ENCODE measurements at places on chromosomes 12 and 14. TPM values are rescaled to one million over a fixed set of nuclear protein-coding genes. Genes with fewer than 3 reads are reported as not detected.
A peak's percentile ranks its signal among the peaks of the same experiment; 100 is the strongest.

KRT6C gene
- not detected for total RNA-seq

HHIPL1 gene
- total RNA-seq, result not detected

RNASE3 gene
- total RNA-seq, result not detected

SERPINA1 gene
- 0.38 TPM for total RNA-seq

NKX2-1 gene
- total RNA-seq, result not detected

KLRD1 gene
- 58.2 TPM for total RNA-seq

NDUFA9 gene
- 121 TPM for total RNA-seq

- DNase-seq, result no peak
- H3K4me3 ChIP-seq, result no peak within 1 kb of the TSS
- H3K27me3 ChIP-seq, result peaks cover 57% of the 10 kb centered on the region
- H3K36me3 ChIP-seq, result no peaks in the 10 kb centered on the region
These were observed 120.7 kb downstream of the AACS start for GRCh38 chr12:125185740-125186470.

DNA sequence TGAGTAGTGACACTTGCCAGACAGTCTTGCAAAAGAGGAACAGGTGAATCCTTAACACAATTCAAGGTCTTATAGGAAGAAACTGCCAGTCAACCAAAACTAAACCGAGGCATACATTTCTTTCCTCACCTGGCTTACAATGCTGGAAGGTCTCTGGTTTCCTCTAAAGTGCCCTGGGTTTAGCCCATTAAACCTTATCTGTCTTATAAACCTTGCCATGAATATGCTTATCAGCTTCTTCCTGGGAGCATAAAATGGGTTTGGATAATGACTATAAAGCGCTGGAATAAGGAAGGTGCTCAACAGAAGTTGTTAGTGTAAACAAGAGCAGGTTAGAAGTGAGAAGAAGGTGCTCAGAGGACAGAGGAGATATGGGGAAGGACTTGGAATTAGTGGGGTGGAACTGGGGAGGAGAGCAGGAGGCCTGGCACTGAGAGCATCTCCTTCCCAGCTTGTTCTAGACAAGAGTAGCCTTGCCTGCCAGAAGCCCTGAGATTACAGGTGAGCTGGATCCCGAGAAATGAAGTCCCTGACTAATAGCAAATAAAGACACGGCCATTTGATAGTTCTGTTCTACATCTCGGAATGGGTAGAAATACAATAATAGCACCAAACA lies 14.1 kb upstream of the GPRC5A start:
- no peak overlapping the region for H3K4me3 ChIP-seq
- no peaks in the 10 kb centered on the region for H3K4me1 ChIP-seq
- no peak for DNase-seq

- H3K27ac ChIP-seq, result no peak overlapping the region
- no peaks in the 10 kb centered on the region for H3K36me3 ChIP-seq
- no peaks in the 10 kb centered on the region for H3K27me3 ChIP-seq
- H3K4me1 ChIP-seq, result no peaks in the 10 kb centered on the region
- DNase-seq, result no peak
These were observed 90.6 kb upstream of the AMN1 start for GRCh38 chr12:31819427-31819826.

GRCh38 chr14:37443461-37443860 lies 151.6 kb downstream of the FOXA1 start:
- no peaks in the 10 kb centered on the region for H3K36me3 ChIP-seq
- no peak overlapping the region for H3K27ac ChIP-seq
- no peak overlapping the region for H3K4me3 ChIP-seq

DNA sequence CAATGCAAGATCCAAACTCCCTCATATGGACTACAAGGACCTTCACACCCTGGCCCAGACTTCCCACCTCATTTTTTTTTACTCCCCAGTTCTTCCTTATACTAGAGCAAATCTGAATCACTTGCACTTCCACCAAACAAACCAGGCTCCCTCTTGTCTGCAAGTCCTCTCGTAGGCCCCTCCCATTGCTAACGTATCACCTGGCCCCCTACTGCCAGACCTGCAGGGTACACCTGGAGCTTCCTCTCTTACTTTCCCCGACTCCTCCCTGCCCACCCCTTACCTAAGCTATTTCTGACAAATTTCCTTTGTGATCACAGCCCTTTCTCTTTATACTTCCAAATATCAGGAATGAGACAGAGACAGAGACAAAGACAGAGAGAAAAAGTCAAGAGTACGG lies 463.9 kb downstream of the GALC start:
- no peak for DNase-seq
- no peak overlapping the region for H3K27ac ChIP-seq
- H3K27me3 ChIP-seq, result no peaks in the 10 kb centered on the region

GRCh38 chr14:102957222-102957621 lies 34.8 kb downstream of the AMN start:
- H3K27me3 ChIP-seq, result no peaks in the 10 kb centered on the region
- no peak overlapping the region for H3K27ac ChIP-seq
- H3K36me3 ChIP-seq, result no peaks in the 10 kb centered on the region
- DNase-seq, result no peak
- H3K4me3 ChIP-seq, result no peak overlapping the region

DNA sequence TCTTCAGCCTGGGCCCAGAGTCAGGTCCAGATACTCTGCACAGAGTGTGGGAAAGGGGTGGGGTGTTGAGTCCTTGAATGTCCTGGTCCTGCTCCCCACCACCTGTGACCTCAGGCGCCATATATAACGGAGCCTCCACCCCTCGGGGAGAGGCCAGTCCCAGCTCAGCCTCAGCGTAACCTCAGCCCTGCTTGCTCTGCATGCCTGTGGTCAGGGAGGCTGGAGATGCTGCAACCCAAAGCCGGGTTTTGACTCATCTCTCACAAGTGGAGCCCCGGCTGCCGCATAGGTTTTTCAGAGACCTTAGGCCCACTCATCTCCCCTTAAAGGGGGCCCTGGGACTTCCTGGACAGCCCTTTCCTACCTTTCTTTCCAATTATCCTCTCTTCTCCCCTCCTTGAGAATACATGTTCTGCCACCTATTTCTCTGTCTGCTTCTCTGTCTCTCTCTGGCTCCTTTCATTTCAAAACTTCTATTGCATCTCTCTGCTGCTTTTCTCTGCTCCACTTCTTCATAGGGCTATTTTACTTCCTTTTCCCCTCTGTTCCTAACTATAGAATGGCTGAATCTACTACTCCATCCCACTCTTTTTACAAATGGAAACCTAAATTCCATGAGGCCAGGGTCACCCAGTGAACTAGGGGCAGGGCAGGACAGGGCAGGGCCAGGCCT lies 1.2 kb downstream of the ITGB7 start:
- no peaks in the 10 kb centered on the region for H3K27me3 ChIP-seq
- H3K36me3 ChIP-seq, result peaks cover 3% of the 10 kb centered on the region
- H3K27ac ChIP-seq, result peak overlapping the region; percentile 73

DNA sequence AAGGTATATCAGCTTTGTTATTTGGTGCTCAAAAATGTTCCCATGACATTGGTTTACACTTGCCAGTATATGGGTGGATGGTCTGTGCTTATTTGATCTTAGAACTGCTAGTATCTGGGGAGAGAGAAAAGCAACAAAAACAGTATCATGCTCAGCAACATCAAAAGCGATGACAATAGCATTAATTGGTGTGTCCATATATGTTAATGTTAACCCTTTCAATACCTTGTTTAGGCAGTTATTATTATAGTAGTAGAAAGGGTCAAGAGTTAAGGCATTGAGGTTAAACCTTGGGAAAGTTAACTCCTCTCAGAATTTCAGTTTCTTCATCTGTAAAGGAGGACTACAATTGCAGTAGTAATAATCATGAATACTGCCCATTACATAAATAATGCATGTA lies 37.4 kb upstream of the SLC38A2 start:
- H3K4me3 ChIP-seq, result no peak overlapping the region
- no peak for DNase-seq
- H3K36me3 ChIP-seq, result no peaks in the 10 kb centered on the region
- H3K27me3 ChIP-seq, result peaks cover 2% of the 10 kb centered on the region
- H3K27ac ChIP-seq, result peak overlapping the region; percentile 40

GRCh38 chr14:51140856-51141255 lies 46.0 kb upstream of the TRIM9 start:
- H3K4me3 ChIP-seq, result no peak overlapping the region
- no peak for DNase-seq
- H3K27ac ChIP-seq, result no peak overlapping the region
- no peaks in the 10 kb centered on the region for H3K36me3 ChIP-seq
- H3K27me3 ChIP-seq, result no peaks in the 10 kb centered on the region

GRCh38 chr14:103735022-103735421 lies 19.4 kb downstream of the ZFYVE21 start:
- no peaks in the 10 kb centered on the region for H3K36me3 ChIP-seq
- H3K4me1 ChIP-seq, result no peaks in the 10 kb centered on the region
- H3K27me3 ChIP-seq, result no peaks in the 10 kb centered on the region
- no peak overlapping the region for H3K27ac ChIP-seq
- no peak for DNase-seq

GRCh38 chr14:22641846-22642245 lies 2.3 kb downstream of the OR6J1 start:
- H3K36me3 ChIP-seq, result no peaks in the 10 kb centered on the region
- H3K27me3 ChIP-seq, result peaks cover 7% of the 10 kb centered on the region
- no peak for DNase-seq
- H3K4me3 ChIP-seq, result no peak overlapping the region
- peaks cover 6% of the 10 kb centered on the region for H3K4me1 ChIP-seq
- no peak overlapping the region for H3K27ac ChIP-seq

GRCh38 chr12:13223179-13223804 lies 26.8 kb downstream of the EMP1 start:
- H3K4me3 ChIP-seq, result no peak overlapping the region
- no peaks in the 10 kb centered on the region for H3K4me1 ChIP-seq
- no peaks in the 10 kb centered on the region for H3K36me3 ChIP-seq
- peaks cover 35% of the 10 kb centered on the region for H3K27me3 ChIP-seq
- DNase-seq, result no peak

- no peak for DNase-seq
- no peaks in the 10 kb centered on the region for H3K4me1 ChIP-seq
- H3K4me3 ChIP-seq, result no peak overlapping the region
- peaks cover 25% of the 10 kb centered on the region for H3K27me3 ChIP-seq
These were observed 70.0 kb upstream of the GALNT9 start for GRCh38 chr12:132399092-132400010.

- H3K27me3 ChIP-seq, result peaks cover 11% of the 10 kb centered on the region
- H3K27ac ChIP-seq, result no peak overlapping the region
These were observed 326.4 kb downstream of the NUAK1 start for GRCh38 chr12:105812366-105812765.
